Stimulated activated CD4-positive, alpha-beta T cell treated with anti-CD3 and anti-CD28 coated beads, TNF-alpha, amount 100 ng/mL, for 1 hour (primary cell): ENCODE measurements at places on chromosomes 3 and 15.
A peak's percentile ranks its signal among the peaks of the same experiment; 100 is the strongest.

GRCh38 chr15:83398626-83399025 is 48.5 kb upstream of the SH3GL3 start:
- no peak for DNase-seq

- no peak for DNase-seq
Measured at GRCh38 chr15:67085818-67086636, 20.6 kb downstream of the SMAD3 start.

- DNase-seq = peak; percentile 5
Measured at GRCh38 chr3:3127432-3128010, 781 bp downstream of the TRNT1 start.

GRCh38 chr3:40971191-40972168 is 227.8 kb upstream of the CTNNB1 start:
- DNase-seq = no peak

- DNase-seq = no peak
Measured at GRCh38 chr3:104594491-104594890, 772.2 kb upstream of the ALCAM start.

DNA sequence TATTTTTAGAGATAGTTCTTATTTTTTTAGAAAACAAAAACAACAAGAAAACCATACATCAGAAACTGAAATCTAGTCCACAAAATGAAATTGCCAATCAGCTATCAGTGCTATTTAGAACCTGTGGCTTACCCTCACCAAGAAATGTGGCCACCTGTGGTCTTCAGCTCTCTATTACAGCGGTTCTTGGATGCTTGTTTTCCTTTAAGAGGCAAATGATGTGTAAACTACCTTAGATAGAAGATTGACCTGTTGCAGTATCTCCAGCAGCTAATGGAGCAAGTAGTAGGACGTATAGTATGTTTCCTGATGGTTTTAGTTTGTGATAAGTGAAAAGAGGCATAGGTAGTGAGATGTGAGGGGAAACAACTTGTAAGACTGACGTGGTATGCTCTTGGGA is 21.2 kb downstream of the TFG start:
- DNase-seq = no peak

- no peak for DNase-seq
Measured at GRCh38 chr3:100333970-100334487, 528 bp upstream of the NIT2 start.

GRCh38 chr3:160996811-160997210 is 108.3 kb downstream of the B3GALNT1 start:
- no peak for DNase-seq

- DNase-seq = no peak
Measured at GRCh38 chr3:8470801-8471200, 30.8 kb upstream of the LMCD1 start.

- DNase-seq = no peak
Measured at GRCh38 chr3:194577986-194578905, 55.0 kb downstream of the TMEM44 start.

DNA sequence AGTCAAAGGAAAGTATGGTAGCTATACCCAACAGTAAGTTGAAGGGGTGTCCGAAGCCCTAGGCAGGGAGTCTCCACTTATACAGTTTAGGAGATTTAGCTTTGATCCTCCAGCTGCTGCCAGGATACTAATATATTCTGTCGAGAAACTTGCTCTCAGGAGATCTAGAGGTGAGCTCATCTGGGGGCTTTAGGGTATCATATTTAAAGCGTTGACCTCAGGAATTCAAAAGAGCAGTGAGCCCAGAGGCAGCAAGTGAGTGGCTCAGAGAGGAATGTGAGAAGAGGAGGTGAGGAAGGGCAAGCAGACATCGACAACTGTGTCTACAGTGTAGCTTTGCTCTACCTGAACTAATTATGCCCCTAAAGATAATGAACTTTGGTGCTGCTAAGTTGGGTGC is 245.1 kb upstream of the LRTM1 start:
- DNase-seq = no peak

GRCh38 chr3:52292247-52293065 is 4.8 kb downstream of the GLYCTK start:
- no peak for DNase-seq

GRCh38 chr3:142027735-142028134 is 121.6 kb downstream of the TFDP2 start:
- DNase-seq = no peak

DNA sequence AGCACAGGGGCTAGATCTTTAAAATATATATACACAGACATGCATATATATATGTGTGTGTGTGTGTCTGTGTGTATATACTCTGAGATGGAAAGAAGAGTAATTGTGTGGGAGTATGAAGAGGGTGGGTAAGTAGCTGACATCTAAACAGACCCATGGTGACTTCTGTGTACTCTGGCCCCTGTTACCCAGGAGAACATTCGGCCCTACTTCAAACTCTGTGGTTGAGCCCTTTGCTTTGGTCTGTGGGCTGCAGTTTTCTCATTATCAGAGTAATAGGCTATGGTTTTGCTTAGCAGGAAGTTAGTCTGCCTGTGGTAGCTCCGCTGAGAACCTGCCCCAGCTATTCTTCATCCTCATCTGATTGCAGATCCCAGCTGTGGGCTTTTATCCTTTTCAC is 141.4 kb downstream of the RBPMS2 start:
- DNase-seq = no peak

DNA sequence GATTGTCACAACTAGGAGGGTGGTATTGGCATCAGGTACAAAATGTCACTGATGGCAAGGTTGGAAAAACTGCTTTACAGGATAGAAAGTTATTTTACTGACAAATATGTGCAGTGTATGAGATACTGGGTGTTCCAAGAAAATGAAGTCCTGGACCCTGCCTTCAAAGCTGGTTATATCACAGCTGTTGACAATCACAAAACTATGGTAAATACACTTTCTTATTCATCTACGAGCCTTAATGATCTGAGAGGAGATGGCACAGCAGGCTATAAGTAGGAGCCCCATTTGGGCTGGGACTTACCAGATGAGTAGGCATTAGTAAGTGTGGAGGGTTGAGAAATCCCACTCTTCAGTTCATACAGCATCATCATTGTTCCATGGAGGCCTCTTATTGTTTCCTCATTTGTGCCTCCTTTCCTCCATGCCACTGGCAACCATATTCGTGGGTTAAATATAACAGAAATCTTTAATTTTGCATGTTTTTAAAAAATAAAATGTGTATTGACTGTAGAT is 66.9 kb downstream of the CMTM8 start:
- DNase-seq = no peak

GRCh38 chr3:151426341-151426657 is 34.6 kb downstream of the IGSF10 start:
- DNase-seq = no peak

DNA sequence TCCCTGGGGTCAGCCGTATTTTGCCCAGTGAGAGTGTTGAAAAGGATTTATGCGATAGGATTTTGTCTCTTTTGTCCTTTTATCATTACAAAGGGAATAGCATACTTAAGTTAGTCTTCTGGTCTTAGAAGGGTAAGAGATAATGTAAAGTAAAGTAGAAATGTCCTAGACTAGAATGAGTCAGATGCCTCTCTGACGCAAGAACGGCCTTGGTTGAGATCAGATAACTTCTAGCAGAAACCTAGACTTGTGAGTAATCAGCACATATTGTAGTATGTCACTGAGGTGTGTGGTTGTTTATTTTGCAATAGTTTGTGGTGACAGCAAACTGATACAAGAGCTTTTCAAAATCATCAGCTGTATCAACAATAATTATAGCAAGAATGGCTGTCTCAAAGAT is 866.1 kb downstream of the NSUN3 start:
- no peak for DNase-seq

DNA sequence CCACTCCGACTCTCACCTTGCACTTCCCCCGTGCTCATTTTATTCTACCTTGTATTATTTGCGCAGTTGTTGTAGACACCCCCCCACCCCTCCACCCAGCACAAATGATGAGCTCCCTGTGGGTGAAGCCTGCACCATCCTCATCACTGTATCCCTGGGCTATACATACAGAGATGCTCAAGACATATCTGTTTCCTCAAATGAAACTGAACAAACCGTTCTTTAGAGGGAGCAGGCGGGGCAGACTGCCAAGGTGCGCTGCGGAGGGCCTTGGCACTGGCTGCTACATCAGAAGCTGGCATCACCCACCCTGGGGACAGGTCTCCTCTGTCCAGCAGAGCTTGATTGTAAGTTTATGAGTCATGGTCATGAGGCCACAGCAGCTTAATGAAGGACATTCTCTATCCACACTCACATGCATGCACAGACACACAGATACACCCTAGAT is 29.0 kb downstream of the ADCY5 start:
- DNase-seq = no peak

GRCh38 chr3:188021502-188022040 is 132.4 kb upstream of the LPP start:
- DNase-seq = no peak

DNA sequence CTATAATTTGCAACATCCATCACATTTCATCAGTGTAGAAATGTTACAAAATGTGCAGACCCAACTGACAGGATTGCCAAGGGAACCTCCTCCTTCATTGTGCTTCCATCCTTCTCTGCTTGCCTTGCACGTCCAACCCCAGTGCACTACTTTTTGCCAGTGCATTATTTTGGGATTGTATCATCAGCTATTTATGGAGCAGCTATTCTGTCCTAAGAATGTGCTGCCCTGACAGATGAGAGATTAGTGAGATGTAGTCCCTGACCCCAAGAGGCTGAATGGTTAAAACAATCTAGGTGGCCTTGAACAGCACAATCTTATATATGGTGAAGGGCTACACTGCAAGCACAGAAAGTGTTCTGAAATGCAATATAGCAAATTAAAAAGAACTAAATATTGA is 935.8 kb downstream of the IGSF11 start:
- DNase-seq = no peak

DNA sequence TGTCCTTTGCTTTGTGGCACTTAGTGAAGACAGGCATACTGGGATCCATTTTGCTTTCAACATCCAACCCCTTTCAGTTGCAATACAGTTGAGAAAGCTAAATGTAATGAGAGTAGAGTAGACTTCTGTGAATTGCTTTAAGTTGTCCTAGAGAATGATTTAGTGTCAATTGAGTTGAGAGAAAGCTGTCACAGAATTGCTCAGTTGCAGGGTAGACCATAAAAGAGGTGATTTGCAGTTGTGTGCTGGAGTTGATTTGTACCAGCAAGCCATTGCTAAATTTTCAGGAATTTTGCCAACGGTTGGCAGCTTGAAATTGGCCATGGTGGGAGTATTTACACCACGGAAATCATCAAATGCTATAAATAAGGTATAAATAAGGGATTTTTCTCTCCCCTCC is 2.2 kb downstream of the ABHD5 start:
- DNase-seq = no peak

- no peak for DNase-seq
Measured at GRCh38 chr3:9216736-9217135, 32.7 kb downstream of the SRGAP3 start.

GRCh38 chr15:63079947-63080626 is 37.5 kb downstream of the TPM1 start:
- no peak for DNase-seq

DNA sequence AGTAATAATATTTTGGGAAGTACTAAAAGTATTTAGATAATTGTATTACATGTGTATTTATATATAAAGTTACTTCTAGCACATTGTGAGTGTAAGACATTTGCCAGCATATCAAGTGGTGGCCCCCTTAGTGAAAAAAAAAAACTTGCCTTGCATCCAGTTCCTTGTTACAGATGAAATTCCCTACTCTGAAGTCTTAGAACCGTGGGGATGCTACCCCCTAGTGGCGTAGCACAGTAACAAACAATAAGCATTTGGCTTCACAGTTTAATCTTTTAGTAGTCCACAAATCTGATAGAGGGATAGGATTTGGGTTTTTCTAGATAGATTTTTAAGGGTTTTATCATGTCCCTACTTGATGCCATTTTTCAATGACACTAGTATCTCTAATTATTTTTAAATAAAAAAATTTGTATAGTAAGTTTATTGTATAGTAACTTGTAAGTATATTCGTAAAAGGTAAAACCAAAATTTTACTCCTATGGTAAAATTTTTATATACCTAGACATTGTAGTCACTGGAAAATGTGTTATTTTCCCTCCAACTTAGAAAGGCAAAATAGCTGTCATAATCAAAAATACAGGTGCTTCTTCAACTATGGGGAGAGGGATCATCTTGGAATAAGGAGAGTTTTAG is 14.3 kb downstream of the SMC4 start:
- DNase-seq = peak; percentile 32

- no peak for DNase-seq
Measured at GRCh38 chr15:42721016-42721415, 15.9 kb downstream of the CDAN1 start.

- no peak for DNase-seq
Measured at GRCh38 chr15:48856942-48857341, 21.0 kb upstream of the EID1 start.

- no peak for DNase-seq
Measured at GRCh38 chr3:46708401-46709156, 7.4 kb downstream of the TMIE start.

DNA sequence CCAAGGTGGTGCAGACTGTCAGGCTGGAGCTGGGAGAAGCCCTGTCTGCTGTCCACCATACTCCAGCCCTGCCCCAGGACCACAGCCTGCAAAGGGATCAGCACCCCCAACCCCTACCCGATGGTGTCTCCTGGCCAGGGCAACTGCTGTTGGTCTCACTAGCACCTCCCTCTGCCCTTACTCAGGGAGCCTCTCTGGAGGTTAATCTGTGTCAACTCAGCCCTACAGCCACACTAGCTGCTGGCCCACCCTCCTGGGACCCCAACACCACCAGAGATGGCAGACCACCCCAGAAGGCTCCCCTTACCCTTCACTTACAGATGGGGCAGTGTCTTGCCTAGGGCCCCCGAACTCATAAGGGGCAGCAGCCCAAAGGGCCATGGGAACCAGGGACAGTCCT is 65.2 kb downstream of the TLE3 start:
- DNase-seq = no peak

DNA sequence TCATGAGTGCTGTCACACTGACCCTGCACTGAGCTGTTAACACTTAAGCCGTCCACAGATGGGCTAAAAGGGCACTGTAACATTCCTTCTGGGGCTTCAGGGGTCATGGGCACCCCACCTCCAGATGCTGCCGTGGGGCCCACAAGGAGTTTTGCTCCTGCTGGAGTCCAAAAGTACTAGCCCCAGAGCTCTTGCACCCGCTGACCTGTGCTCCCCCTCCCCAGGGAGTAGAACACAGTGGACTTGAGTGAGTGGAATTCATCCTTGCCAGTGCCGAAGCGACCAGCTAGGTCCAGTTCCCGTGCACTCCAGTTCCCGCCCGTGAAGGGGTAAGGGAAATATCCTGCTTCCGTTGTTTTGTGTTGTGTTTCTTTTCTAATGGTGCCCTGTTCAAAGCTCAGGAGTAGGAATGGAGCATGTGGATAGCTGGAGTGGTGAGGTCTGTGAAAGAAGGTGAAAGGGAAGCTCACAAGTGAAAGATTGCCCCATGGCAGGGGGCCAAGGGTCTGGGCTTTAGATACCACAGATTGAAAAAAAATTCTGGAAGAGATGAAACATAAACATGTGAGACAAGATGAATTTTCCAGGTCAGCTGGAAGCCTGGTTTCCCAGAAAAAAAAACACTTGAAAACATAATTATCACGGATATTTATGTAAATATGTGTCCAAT is 36.6 kb downstream of the SLCO2A1 start:
- DNase-seq = no peak

- no peak for DNase-seq
Measured at GRCh38 chr3:32897001-32897601, 54.3 kb upstream of the CCR4 start.
